CD4-positive, alpha-beta T cell treated with Interleukin-4 for 4 hours (primary cell): ENCODE measurements at places on chromosomes 1 and 21.

- DNase-seq: no peak
These were observed 124.4 kb upstream of the IRF2BP2 start for GRCh38 chr1:234734412-234734835.

DNA sequence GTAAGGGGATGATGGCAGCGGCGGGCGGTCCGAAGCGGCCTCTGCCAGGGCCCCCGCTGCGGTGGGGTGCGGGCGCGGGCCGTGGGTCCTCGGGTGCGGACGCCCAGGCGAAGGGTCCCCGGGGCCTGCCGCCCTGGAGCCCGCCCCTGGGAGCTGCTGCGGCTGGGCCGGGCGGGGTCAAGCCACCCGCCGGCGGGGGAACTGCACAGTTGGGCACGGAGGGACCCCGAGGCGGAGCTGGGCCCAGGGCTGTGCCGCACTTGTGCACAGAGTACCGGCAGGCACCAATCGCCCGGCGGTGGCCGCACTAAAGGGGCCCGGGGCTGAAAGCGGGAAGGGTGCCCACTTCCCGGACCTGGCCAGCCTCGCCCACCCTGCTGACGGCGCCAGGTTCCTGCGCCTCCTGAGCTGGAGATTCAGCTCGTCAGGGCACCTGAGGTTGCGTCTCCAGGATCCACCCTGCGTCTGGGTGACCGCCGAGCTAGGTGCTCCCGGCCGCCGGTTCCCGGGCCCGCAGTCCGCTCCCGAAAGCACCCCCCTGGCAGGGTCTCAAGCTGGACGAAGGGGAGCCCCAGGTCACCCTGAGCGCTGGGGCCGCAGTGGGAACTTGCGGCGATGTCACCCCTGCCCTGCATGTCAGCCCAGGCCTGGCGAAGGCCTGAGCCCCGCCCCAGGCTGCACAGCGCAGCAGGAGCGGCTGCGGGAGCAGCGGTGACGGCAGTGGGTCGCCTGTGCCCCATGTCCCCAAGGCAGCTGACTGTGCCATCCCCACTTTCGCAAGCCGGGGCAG lies 56.7 kb upstream of the ETV3 start:
- DNase-seq: no peak

DNA sequence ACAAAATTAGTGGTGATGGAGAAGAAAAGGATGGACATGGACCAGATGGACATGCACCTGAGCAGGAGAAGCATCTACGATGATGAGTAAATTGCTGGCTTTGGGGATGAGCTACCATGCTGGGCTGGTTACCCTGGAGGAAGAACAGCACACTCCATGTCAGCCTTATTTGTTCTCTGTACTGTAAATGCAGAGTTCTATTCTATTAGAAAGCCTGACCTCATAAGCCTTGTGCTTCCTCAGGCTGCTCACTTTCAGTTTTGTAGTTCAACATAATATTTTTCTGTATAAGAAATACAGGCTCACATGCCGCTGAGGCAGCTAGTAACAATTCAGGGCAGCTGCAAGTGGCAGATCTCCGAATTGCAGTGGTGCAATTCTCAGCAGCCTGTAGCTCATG lies 249.6 kb downstream of the PLA2G4A start:
- DNase-seq: no peak

- no peak for DNase-seq
These were observed 68.9 kb downstream of the NMNAT2 start for GRCh38 chr1:183349201-183349711.

DNA sequence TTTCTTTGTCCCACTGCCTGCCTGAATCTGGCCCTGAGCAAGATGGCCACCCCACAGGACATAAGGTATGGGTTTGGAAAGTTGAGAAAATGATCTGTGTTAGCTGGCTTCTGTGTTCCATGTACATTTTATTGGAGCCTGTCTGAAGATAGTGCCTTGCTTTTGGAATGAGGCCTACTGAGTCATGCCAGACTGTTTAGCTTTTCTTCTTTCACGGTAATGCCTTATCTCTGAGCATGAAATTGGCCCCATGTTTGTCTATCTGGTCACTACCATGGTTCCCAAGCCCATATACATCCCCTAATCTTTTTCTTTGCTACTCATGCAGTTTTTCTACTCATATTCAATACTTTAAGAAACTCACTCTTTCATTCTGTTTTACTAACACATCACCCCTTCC lies 85.1 kb upstream of the LMO4 start:
- no peak for DNase-seq

- no peak for DNase-seq
These were observed 15.4 kb upstream of the ADAR start for GRCh38 chr1:154623358-154623757.

GRCh38 chr1:170291516-170291915 lies 145.8 kb downstream of the NTMT2 start:
- no peak for DNase-seq

- no peak for DNase-seq
These were observed 62.8 kb downstream of the SLX9 start for GRCh38 chr21:45002381-45003204.

GRCh38 chr1:51867479-51868232 lies 10.9 kb downstream of the NRDC start:
- DNase-seq: no peak

DNA sequence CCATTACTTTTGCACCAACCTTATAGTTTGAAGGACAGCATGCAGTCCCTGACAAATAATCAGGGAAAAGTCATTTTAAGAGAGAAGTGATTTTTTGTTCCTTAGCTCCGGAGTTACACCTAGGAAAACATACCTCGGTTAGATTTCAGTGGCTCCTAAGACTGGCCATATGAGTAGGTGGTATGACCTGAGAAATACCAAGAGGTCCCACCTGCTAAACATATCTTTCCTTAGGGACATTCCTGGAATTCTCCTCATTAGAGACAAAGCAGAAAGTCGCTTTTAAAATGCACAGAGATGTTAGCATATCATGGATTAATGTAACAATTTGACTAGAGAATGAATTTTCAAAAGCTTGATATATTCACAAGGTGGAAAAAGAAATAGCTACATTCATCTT lies 84.2 kb upstream of the RNPC3 start:
- DNase-seq: no peak

DNA sequence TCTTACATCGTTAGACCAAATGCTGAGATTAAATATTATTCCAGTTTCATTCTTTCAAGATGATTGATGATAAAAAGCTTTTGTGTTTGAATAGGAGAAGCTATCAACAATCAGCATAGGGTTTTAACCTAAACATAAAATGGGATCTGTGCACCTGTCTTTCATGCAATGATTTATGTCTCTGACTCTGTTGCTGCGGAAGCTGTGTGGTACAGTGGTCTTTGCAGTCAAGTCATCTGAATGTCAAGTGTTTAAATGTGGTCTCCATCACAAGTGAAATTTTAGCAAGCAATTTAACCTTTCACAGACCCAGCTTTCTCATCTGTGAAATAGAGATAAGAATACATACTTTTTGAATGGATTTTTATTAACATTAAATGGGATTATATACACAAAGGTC lies 107.2 kb downstream of the PLPPR5 start:
- DNase-seq: no peak

DNA sequence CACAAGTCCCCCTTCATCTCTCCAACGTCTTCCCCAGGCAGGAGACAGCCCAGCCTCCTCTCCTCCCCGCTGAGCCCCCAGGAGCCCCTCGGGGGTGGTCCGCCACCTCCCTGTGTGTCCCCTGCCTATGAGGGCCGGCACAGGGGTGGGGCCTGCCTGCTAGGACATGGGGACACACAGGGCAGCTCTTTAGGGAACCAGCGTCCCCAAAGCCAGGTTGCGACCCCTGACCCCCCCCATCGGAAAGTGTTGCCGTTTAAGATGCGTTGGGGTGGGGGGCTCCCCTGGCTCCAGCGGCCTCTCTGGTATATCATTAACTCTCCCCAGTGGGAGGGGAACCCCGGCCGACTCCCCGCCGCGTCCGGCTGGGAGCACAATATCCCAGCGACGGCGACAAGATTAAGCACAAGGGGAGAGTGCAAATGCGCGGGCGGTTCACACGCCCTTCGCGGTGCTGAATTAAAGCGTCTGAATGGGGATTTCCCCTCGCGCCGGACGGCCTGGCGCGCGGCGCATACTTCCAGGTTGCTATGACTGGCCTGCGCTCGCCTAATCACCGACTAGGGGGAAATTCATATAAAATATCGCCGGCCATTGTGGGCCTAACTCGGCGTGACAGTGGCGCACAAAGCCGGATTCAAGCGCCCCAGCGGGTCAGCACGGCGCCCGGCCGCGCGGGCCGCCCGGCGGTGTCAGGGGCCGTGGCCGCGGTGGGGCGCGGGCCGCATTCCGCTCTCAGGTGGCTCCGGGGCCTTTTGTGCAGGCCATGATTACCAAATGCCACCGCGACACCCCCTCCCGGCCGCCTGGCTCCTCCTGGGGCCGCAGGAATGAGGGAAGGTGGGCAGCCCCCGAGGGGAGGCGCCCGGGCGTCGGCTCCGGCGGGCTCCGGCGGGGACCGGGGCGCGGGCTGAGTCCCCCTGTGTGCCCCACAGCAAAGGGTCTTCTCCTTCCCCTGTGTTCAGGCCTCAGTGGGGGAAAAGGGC lies 30.9 kb downstream of the WNT3A start:
- DNase-seq: no peak

- DNase-seq: no peak
These were observed 83.2 kb downstream of the SH3GLB1 start for GRCh38 chr1:86787621-86788020.

GRCh38 chr1:113652771-113653170 lies 106.5 kb downstream of the PHTF1 start:
- DNase-seq: no peak
